Upper lobe of left lung (tissue), 6 donors: ENCODE measurements at places on chromosomes 5 and 9. TPM values are rescaled to one million over a fixed set of nuclear protein-coding genes. Genes with fewer than 3 reads are reported as not detected.

DNA sequence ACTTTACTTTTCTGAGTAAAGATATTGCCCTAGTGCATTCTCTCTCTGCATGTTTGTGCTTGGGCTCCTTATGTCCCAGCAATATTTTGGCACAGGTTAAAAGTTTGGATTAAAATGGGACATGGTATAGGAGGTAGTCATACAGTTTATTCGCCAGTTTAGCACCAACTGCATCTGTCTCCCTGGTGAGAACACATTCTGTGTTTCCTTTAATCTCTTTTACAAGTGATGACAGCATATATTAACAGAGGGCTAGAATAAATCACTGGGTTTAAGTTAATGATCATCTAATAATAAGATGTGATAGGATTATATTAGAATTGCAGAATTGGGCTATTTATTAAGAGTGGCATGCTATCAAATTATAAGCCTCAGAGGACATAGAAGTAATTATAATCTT, 550.1 kb downstream of the LRRC70 start:
- DNase-seq = no peak

DNA sequence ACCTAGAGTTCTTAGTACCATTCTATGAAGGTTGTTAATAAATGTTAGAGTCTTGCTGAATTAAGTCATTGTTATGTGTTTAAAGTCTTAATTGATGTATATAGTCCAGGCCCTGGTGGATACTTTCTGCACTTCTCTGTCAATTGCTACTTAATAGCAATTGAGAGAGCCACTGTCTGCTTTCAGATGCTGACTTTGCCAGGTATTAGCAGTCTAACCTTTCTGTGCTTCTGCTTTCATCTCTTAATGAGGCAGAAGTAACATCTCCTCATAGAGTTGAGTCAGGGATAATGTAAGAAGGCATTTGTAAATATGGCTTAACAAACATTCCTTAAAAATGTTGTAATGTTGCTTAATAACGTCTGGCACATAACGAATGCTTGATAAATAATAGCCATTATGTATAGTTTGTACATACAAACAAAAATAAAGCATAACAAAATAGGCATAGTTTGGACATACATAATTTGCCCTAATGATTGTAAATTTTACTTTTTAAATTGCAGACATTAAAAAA, 28.3 kb downstream of the RASGRF2 start:
- DNase-seq = no peak

DNA sequence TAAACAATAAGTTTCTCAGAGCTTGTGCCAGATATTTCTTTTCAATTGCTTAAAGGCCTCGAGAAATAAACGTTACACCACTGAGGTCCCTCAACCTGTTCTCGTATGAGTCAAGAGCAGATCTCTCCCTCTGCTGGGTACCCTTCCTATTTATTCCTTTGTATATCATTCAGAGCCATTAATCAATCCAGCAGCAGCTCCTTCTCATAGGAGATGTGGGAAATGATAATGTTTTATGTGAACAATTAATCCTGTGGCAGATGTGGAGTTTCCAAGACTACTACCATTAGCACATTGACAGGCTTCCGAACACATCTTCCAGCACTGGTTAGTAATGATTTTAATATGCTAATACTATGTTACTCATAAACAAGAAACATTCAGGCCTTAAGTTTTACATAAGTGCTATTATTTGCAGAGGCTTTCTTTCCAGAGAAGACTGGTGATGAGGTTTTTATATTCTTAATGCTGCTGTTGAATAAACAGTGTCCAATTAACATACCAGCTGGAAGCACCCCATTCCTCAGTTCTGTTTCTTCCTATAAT, 196.5 kb downstream of the ZNF608 start:
- no peak for DNase-seq

- DNase-seq = no peak
Measured at GRCh38 chr5:144142824-144143162, 27.7 kb downstream of the YIPF5 start.

Gene PIK3R1
- total RNA-seq = 73.3 TPM

Gene LCP2
- total RNA-seq = 43.0 TPM

Gene PLPP1
- 86.3 TPM for total RNA-seq

- DNase-seq = no peak
Measured at GRCh38 chr9:89872913-89873707, 268.3 kb downstream of the GADD45G start.

DNA sequence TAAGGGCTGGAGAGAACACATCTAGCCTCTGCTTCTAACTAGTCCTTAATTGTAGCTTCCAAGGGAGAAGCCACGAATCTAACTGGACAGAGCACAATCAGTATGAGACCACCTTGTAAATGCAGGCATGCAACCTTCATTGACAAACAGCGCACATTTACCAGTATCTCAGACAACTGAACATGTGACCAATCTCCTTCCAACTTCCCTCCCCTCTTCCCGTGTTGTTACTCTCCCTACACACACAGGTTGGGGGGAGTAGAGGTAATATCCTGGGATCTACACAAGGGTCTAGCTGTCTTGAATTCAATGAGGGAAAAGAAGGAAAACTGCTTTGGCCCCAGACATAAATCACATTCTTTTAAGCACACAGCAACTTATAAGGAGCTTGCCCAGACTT, 77.6 kb downstream of the LIFR start:
- DNase-seq = no peak

DNA sequence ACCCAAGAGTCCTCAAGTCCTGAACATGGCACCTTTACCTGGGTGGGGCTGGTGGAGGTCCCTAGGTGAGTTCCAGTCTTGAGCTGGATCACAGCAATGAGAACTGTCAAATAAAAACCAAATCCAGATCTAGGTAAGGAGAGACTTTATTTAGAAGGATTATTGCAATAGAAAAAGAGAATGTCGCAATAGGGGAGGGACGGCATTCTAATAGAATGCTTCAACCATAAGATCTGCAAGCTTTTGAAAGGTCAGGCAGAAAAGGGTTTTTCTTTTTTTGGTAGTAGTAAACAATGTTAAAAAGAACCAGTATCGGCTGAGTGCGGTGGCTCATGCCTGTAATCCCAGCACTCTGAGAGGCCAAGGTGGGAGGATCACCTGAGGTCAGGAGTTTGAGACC, 5.2 kb upstream of the GCNT1 start:
- no peak for DNase-seq

DNA sequence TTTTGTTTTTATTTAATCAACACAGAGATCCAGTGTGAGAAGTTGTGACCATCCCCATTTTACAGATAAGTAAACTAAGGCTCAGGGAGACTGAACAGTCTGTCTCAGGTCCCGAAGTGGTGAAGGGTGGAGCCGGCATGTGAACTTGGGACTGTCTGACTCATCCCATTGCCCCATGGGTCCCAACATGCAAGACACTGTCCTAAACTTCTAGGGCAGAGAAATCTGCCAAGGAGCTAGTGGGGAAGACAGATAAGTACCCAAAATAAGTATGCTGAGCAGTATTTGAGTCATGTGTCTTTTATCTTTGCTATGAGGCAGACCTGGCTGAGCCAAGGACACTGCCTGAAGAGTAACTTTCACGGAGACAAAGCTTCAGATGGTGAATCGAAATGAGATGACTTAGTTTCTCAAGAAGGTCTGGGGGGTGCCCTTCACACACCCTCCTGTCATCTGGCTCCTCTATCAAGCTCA, 64.3 kb upstream of the SLC25A51 start:
- no peak for DNase-seq

DNA sequence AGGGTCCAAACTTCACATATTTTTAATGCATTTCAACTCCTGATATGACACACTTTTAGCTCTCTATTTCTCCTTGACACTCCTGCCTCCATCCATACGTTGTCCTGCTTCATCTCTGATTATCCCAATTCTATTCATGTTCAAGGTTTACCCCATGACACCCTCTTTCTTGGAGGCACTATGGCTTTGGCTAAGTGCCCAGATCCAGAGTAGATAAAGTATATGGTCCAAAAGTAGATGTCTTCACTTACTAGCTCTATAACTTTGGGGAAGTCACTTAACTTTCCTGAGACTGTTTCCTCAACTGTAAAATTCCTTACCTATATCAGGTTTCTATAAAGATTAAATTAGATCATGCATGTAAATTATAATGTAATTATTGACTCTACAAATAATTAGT, 36.1 kb downstream of the SLC22A5 start:
- no peak for DNase-seq

DNA sequence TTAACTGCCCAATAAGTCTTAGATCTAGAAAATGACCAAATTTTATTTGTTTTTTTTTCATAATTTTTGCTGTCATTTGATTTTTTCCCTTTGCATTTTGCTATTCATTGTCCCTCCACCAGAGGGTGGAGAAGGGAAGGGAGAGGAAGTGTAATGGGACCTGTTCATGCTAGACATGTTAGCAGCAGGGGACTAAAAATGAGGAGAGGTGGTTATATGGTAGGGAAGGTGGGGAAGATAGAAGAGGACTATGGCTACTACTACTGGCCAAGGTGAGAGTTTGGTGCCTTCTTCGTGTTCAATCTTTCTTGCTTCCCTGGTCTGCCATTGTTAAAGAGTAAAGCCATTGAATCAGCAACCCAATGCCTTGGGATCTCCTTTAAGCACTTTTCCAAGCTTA, 6.4 kb downstream of the GRIA1 start:
- no peak for DNase-seq

DNA sequence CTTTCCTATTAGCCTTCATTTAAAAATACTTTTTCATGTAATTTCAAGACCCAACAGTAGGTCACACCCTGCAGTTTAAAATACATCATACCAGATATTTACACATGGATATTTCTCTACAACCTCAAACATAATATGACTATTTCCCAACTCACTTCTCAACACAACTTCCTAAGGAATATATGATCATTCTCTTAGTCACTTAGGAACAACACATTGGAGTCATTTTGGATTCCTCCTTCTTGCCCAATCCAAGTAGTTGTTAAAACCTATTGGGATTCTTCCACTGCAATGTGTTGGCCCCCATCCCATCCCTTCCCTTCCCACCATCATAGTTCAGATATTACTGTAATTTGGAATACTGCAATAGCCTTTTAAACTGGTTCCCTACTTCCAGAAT, 145.5 kb downstream of the DCP2 start:
- DNase-seq = no peak

DNA sequence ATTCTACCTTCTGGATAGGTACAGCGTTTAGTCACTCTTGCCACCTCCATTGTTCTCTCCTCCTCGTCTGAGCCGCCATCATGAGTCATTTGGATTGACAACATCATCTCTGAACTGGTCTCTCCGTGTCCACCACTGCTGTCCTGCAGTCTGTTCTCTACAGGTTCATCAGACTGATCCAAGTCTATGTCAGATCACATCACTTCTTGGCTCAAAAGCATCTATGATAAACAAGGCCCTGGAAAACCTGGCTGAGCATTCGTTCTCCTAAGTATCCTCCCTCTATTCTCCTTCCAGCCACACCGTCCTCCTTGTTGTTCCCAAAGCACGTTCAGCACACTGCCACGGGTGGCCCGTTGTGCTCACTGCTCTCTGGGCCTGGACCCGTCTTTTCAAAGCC, 50.5 kb downstream of the CTNND2 start:
- no peak for DNase-seq

DNA sequence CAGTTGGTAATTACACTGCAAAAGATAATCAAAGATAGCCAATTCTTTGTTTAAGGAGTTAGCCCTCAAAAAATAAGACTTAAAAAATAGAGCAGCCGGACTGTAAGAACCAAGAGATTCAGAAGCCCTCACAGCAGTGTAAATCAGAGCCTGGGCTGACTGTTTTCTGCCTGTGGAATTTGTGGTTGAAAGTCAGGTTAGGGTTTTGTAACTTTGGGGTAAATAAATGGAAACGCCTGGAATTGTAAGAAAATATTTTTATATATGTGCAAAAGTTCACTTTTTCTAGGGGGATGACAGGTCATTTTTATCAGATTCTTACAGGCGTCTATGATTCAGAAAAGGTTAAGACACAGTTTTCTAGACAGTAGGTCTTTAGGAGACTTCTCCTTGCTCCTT, 35.6 kb downstream of the KLHL3 start:
- DNase-seq = no peak

Gene IFNA21
- not detected for total RNA-seq

DNA sequence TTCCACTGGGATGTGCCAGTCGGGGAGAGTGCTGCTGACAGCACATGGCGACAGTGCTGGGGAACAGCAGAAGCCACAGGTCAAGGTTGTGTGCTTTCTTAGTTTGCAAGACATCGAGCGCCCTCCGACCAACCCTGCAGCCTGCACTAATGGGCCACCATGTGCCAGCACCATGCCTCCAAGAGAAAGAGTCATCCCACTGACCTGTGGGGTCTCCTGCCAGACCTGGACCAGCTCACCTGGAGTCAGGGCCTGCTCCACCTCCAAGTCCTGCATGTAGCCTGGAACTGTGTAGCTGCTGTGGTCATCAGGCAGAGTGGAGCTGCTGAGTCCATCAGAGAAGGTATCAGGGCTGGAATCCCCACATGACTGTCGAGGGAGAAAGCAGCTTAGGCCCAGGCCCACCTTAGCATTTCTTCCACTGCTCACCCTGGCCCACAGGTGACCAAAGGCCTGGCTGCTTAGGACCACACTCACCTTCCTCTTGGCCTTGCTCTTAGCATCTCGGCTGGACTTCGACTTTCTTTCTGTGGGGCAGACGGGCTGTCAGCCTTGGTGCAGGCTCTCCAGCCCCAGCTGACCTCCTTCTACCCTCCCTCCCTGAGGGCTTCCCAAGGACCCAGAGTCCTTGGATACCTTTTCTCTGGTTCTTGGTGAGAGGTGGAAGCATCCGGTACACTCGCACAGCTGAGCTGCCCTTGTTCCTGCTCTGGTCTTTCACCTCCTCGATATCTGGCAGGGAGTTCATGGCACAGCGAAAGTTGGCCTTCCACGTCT, 4.1 kb downstream of the IRF1 start:
- DNase-seq = peak; percentile 22

Gene FOXD4L6
- not detected for total RNA-seq

- no peak for DNase-seq
Measured at GRCh38 chr5:154761046-154761736, 6.0 kb downstream of the LARP1 start.

- DNase-seq = no peak
Measured at GRCh38 chr9:96460882-96461281, 10.9 kb downstream of the HABP4 start.
